ENCODE measurements at places on chromosomes 4 and X.

- DNase-seq = no peak
Observed at GRCh38 chr4:78584863-78585547, 33.4 kb downstream of the ANXA3 start.

DNA sequence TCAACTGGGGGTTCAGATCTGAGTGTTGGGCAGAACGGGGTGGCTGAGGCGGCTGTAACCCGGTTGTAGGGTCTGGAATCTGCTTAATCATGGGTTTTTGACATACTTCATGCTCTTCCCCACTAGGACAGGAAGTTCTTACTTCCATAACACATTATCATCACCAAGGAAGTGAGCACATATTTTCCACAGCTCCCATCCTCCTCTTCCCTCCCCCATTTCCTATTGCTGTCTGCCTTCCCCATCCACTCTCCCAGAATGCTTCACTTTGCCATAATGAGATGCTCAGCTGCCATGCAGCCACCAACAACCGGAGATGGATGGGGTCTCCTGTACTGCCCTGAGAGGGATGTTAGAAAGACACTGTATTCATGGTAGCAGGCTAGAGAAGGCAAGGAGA lies 6.4 kb upstream of the DCUN1D4 start:
- DNase-seq = no peak

DNA sequence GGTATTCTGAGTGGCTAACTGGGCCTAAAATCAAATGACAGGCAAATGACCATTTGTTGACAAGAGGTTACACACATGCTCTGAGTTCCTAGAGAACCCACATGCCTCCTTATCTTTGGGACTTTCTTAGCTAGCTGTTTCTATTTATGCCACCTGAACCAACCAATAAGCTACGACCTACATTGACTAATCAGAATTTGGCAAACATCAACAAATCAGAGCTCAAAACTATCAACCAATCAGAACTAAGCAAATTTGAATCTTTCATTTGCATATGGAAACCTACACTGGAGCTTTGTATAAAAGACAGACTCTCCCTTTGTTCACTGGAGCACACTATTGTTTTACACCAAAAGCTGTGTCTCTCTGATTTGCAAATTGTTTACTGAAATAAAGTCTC lies 192.0 kb downstream of the CXXC4 start:
- no peak for DNase-seq

DNA sequence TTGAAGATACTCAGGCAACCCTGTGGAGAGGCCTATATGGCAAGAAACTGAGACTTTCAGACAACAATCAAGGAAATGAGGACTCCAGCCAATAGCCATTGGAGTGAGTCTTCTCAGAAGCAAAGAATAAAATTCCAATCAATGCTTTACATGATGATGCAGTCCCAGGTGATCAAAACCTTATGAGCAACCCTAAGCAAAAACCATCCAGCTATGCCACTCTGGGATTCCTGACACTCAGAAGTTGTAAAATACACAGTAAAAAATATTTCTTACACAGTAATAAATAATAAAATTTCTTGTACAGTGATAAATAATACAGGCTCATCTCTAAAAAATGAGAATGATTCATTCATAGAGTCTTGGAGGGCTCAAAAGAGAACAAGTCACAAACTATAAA lies 150.6 kb downstream of the IL15 start:
- DNase-seq = no peak

- DNase-seq = no peak
Observed at GRCh38 chrX:18792828-18793227, 85.4 kb downstream of the PPEF1 start.

DNA sequence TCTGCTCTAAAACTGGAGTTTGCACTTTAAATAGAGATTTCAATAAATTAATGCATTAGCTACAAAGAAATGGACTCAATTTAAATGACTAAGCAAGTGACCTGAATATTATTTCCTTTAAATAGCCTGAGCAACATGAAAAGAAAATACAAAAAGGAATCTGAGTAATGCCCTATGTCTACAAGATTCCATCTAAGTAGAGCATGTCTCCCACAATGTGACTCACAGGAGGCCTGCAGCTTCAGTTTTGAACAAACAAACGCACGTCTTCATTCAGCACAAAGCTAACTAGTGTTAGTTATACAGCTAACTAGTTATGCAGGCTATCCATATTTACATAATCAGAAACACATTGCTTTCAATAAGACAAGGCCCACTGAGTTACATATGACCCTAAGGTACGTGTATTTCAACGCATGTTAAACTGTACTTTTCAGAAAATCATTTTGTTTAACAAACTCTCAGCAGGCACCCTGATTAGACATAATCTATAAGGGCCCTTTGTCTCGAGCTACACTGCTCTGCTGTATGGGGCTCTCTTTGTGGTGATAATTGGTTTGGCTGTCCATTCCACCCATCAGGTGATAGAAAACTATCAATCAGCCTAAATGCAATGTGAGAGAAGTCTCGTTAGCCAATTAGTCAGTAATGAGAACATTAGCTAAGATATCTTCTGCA lies 116.5 kb downstream of the MAML3 start:
- no peak for DNase-seq

DNA sequence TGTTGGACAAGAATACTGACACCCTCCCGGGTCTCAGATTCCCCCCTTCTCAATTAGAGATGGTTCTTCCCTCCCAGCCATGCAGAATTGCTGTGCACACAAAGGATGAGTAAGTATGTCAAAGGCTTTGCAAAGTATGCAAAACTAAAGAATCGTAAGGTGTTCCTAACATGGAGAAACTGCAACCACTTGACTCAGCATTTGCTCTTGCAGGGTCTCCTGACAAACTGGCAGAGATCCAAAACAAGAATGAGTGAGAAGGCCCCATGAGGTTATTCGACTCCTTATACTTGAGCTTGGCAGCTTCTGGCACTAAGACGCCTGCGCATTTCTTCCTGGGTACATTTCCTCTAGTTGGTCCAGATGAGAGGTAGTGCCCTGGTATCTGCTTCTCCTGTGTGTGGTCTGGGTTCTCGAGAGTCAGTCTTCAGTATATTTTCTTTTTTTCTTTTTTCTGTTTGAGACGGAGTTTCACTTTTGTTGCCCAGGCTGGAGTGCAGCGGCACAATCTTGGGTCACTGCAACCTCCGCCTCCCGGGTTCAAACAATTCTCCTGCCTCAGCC lies 8.2 kb downstream of the FAM184B start:
- DNase-seq = no peak

GRCh38 chr4:168859888-168860694 lies 150.0 kb downstream of the CBR4 start:
- DNase-seq = no peak

- DNase-seq = no peak
Observed at GRCh38 chrX:24203072-24203808, 53.7 kb downstream of the ZFX start.
